Stimulated activated CD8-positive, alpha-beta memory T cell treated with anti-CD3 and anti-CD28 coated beads, Interleukin-2, amount 100 ng/mL, for 1 hour (primary cell): ENCODE measurements at places on chromosomes 11 and 22.

GRCh38 chr11:3115321-3115720 lies 49.8 kb downstream of the OSBPL5 start:
- DNase-seq = no peak

DNA sequence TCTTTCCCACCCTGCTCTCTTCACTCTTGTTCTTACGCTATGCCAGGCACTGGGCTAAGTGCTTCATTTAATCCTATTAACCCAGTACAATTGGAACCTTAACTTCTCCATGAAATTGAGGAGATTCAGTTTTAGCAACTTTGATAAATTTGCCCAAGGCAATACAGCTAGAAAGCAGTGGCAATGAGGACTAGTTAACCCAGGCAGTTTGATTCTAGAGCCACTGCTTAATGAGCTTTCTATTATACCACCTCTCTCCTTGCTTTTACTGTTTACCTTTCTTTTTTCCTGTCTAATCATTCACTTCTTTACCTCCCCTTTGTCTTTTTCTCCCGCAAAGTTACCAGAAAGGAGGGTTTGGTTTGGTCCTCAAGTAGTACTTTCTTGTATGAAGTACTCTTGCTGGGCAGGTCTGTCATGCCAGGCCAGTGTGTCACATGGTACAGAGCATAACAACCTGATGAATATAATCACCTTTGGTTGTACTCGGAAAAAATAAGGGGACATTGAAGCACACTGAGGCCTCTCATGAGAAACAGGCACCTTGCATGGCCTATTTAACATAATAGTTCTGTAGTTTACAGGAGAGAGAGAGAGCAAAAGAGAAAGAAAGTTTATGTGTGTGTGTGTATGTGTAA lies 70.6 kb downstream of the PDHX start:
- DNase-seq = no peak

DNA sequence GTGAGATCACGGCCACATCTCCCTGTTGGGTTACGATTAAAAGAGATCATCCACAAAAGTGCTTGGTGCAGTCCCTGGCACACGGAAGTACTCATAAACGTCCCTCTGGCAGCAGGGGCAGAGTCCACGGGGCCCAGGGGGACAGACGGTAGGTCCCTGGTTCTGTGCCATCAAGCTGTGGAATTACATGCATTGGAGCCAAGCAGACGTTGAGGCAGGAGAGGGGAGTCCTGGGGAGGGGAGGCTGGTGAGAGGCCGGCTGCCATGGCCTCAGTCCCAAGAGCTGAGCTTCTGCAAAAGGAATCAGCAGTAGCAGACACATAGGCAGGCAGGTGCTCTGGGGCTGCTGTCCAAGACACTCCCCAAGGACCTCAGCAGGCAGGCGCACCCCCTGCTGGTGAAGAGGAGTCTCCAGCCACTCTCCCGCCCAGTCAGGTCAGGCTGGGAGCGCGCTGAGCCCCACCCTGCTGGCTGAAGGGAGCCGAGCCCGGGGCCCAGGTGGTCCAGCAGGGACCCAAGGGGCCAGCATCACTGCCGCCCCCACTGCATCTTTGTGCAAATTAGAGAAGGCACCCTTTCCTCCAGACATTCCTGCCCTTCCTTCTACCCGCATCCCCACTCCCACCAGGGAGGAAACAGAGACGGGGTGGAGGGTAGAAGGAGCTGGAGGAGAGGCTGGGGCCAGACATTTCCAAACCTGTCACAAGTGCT lies 7.6 kb upstream of the KCTD17 start:
- no peak for DNase-seq

GRCh38 chr11:14093065-14093464 lies 130.5 kb downstream of the SPON1 start:
- DNase-seq = no peak

DNA sequence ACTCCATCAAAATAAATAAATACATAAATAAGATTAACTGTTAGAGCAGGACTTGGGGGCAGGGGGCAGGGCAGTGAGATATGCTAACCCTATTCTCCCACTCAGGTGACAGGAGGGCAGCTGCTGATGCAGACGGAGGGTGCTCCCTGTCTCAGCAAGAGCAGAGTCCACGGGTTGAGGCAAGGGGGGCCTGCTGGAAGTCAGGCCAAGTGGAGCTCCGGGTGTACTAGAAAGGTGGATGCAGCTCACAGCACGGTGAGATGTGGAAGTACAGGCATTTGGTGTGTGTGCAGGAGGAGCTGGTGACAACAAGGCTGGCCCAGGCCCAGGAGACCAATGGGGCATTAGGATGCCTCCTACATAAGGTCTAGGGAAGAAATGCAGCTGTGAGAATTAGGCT lies 467.3 kb upstream of the B3GAT1 start:
- no peak for DNase-seq

DNA sequence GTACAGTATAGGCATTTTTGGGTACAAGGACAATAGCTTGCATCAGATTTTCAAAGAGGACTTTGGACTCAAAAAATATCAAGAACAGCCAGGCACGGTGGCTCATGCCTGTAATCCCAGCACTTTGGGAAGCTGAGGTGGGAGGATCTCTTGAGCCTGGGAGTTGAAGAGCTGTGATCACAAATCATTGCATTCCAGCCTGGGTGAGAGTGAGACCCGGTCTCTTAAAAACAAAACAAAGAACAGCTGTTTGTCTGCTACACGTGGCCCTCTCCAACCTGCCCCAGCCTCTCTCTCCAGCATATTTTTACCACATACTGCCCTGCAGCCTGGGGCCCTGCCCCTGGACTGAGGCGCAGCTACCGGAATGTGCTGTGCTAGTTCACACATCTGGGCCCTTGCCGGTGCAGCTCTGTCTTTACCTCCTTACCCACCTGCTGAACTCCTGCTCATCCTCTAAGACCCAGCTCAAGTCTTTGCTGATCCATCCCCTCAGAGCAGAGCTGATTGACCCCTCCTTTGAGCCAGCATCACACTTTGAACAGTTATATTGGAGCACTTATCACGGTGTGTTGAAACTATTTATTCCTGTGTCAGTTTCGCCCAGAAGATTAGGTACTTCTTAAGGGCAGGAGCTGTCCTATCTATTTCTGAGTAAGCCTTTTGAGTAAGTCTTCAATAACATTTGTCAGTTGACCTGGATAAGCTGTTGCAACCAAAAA lies 29.4 kb downstream of the GRIK4 start:
- DNase-seq = no peak

GRCh38 chr22:45230026-45230721 lies 10.5 kb downstream of the KIAA0930 start:
- DNase-seq = no peak

- DNase-seq = no peak
These were observed 1.2 kb upstream of the TCIRG1 start for GRCh38 chr11:68037411-68038225.

- DNase-seq = no peak
These were observed 41.3 kb upstream of the TUB start for GRCh38 chr11:8039530-8040260.
